ENCODE measurements at places on chromosomes 12 and 14.

DNA sequence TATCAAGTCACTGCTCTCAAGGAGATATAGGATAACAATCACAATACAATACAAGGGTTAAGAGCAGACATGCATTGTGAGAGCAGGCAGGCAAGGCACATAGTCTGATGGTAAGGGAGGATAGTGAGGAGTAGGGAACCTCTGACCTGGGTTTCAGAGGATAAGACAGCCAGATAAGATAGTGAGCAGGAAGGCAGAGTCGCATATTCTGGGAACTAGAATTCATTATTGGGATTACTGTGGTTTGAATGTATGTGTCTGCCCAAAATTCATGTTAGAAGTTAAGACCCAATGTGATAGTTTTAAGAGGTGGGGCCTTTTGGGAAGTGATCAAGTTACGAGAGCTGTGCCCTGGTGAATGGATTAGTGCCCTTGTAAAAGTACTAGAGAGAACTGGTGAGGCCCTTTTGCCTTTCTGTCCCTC, 14.4 kb upstream of the ATF1 start:
- no peak for DNase-seq

DNA sequence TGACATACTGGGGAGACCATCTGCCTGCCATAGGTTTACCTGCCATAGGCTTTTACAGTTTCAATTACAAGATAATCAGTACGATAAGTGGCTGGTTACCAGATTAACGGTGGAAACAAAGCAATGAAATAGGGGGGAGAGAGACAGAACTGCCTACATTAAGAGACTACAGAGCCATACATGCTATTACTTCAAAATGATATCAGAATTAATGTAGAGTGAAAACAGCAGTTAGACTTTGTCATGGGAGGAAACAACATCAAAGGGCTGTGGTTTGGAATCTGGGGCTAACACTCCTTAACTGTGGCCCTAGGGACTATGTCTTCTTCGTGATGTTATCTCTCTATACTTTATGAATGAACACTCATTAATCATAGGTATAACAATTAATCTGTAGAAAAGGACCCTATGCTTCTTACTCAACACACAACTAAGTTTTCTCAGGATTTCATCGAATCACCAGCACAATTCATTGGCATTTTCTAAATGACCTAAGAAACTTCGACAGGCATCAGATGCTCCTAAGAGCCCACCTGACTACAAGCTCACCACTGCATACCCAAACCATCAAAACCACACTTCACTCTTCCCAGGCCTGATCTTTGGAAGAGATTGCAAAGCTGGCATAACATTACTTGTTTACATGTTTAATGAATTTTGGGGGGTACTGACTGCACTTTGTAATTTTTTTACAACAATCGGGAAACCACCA, 475.6 kb upstream of the SOX5 start:
- no peak for DNase-seq

DNA sequence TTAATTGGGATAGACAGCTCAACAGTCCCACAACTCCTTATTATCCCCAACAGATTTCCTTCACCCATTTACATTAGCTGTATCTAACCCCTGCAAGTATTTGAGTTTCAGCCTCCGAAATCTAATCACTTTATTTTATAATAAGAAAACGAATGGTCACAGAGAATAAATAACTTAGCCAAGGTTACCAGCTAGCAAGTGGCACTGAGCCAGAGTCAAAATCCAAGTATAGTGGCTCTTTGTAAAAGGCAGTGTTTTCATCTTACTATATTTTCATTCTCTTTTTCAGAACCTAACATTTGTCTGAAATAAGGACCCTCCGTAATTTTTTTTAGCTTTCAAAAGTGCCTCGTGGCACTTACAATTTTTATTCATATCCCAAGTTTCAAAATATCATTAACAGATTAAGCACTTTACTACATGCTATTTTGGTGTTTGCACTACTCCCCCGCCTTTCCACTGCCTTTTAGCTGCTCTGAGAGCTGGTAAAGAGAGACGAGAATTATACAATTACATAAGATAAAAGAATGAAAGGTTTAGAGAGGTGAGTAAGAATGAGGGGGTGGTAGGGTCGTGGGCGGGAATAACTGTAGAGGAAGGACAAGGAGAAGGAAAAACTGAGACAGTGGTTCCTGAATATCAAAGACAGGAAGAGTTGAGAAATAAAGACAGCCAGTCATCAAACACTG, 3.7 kb upstream of the USP15 start:
- no peak for DNase-seq

GRCh38 chr14:57060276-57060955, 208.3 kb downstream of the EXOC5 start:
- no peak for DNase-seq

GRCh38 chr14:81728447-81728846, 194.8 kb upstream of the SEL1L start:
- no peak for DNase-seq

DNA sequence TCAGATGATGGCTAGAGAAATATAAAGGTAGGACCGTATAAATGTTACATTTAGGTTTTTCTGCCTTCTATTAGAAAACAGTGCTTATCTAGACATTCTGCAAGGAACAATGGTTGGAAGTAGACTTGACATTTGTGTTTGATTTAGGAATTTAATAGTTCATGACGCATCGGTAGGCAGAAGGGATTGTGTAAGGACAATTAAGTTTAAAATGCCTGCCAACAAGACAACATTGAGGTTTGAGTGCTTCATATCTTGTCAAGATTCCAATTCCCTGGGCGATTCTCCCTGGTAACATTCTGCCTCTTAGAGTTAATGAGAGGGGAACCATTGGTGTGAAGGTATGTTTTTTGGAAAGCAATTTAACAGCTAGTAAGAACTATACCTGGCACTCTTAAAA, 186.8 kb upstream of the RBM19 start:
- DNase-seq: no peak

DNA sequence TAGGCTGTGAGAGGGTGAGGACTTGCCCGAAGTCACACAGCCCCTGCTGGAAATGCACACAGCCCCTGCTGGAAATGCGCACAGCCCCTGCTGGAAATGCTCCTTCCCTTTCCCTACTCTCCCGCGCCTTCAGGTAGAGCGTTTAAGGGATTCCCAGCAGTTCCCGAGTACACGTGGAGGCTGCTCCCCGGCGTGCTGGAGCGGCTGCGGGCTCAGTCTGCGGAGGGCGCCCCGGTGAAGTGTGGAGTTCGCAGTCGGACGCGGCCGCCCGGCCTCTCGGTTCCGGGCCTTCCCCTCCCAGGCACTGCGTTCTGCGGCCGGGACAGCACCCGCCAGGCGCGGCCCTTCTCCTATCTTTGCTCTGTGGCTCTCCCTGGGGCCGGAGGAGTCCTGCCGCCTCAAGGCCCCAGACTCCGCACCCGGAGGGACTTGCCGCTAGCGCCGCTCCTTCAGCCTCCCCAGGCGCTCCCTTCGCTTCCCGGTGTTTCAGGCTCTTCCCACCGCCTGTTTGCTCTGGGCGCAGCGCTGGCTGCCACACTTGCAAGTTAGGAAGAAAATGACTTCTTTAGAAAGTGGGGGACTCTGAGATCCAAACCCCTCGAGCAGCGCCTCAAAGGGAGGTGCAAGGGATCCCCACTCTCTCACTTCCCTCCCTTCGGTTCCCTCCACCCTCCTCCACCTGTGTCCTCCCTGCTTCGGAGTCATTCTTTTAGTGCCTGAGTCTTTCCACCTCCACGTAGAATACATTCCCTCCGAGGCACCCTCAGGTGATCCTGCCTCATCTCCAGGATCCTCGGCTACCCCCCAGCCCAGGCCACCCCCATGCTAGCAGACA, 8.3 kb upstream of the TBX5 start:
- DNase-seq: no peak

DNA sequence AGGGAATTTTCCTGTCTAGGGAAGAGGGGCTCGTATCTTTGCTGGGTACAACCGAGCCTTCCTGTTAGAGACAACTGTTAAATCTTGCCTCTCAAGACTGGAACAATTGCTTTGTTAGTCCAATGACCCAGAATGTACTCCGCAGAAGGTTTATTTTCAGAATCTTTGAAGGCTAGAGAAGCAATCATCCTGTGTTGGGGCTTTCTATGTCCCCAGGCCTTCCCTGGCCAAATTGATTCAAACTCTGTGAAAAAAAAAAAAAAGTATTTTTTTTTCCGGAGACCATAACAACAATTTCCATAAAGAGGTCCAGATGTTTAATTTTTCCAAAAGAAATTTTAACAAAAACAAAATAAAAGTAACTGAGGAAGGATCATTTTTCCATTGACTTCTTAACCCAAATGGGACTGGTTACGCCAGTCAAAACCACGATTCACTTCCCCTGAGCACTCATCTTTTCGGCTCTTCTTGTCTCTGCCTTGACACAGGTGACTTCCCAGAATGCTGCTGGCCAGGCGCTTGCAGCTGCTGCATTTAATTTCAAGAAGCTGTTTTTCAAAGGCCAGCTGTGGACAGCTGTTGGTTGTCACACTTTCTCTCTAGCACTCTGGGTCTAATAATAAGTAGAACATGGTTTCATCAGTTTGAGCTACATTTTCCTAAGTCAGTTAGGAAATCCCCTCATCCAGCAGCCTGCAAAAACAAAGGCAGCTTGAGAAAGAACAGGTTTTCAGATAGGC, 81.6 kb upstream of the MANSC4 start:
- no peak for DNase-seq

- DNase-seq: no peak
Observed at GRCh38 chr12:52539083-52539820, 13.7 kb downstream of the KRT71 start.

DNA sequence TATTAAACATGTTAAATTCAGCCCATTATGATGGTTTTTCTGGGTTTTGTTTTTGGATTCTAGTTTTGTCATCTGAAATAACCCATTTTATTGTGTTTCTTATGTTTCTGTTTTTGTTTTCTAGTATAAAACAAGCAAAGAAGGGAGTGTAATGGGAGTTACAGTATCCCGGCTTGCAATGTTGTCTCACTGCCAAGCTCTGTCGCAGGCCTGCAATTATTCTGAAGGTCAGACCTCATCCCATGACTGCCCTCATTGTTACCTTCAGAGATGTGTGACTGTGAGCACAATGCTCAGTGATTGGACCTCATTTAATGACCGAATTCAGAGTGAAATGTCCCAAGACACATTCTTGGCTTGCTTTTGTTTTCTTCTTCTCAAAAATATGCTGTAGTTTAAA, 73.0 kb upstream of the ATF1 start:
- DNase-seq: no peak

- no peak for DNase-seq
Observed at GRCh38 chr12:97005646-97006045, 98.6 kb downstream of the NEDD1 start.

GRCh38 chr14:81219759-81220579, 790 bp downstream of the GTF2A1 start:
- no peak for DNase-seq

DNA sequence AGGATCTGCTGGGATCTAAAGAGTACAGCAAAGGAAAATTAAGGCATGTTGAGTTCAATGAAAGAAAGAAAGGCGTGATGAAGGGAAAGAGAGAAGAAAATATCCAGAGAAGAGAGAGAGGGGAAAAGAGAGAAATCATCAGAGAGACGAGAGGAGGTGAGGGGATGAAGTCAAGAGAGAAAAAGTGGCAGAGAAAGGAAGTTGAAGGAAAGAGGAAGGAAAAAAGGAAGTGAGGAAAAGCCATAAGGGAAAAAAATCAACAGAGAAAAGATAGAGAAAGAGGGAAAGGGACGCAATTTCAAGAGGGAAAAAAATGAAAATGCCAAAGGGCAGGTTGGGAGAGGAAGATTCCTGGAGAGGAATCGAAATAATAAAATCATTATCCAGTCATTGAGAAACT, 40.4 kb downstream of the LLPH start:
- DNase-seq: no peak

DNA sequence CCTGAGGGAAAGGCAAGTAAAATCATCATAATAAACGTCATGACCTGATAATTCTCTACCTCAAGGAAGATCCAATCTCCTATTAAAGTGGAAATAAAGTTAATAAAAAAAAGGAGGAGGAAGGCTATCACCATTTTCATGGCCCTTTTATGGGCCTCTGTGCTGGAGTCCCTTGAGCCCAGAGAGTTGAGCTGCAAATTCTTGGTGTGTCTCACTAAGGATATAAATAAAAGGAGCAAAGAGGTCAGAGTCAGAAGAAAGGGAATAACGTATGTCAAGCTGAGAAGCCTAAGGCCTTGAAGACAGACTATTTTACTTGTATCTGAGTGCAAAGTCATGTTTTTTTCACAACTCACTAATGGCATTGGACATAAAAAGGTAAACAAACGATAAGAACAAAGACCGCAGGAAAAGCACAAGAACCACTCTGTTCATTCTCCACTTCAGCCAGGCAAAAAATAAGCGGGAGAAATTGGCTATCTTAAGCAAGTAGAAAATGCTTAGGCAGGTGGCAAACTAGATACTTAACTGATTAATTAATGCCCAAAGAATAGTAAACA, 12.0 kb upstream of the SMIM10L1 start:
- no peak for DNase-seq

DNA sequence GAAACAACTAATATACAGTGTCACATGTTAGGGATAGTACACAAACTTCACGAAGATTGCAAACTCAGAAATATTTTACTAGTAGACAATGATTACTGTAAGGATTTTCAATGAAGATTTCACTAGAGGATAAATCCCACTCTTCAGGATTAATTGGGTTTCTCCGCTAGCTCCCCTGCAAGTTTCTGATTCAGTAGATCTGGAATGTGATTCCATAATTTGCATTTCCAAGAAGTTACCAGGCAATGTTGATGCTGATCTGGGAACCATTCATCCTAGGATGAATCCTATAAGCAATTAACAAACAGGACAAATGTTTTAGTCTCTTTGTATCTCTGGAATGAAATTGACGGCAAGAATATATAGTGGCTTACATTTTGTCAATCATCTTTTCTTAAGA, 272.4 kb downstream of the ALX1 start:
- DNase-seq: no peak

DNA sequence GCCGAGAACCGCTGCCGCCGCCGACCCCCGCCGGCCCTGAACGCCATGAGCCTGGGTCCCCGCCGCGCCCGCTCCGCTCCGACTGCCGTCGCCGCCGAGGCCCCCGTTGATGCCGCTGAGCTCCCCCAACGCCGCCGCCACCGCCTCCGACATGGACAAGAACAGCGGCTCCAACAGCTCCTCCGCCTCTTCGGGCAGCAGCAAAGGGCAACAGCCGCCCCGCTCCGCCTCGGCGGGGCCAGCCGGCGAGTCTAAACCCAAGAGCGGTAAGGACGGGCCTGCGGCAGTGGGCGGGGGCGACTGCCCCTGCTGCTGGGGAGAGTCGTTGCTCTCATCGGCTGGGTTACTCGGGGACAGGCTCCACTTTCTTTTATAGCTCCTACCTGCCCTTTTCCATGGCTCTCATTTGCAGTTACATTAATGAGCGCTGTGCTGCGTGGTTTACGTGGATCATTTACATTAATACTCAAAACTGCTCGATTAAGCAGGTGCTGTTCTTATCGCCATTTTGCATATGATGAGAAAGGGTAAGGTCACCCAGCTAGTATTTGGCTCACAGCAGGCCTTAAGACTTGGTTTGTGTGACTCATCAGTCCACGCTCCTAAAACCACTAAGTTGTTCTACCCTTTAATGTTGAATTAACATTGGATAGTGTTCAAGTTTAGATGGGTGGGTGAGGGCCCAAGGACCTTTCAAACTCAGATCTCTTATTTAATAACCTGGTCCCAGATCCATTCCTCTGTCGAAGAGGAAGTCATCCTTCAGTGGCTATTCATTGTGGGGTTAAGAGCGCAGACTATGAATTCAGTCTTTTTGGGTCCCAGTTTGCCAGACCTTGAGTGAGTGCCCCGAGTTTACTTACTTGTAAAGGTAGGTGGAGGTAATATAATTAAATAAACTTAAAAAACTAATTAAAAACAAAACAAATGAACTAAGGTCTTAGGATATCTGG, 823 bp downstream of the RNF10 start:
- no peak for DNase-seq

All from natural killer cell treated with Interleukin-12 subunit alpha and Interleukin-12 subunit beta and Interleukin-15 and Interleukin-18, amount 100 ng/mL, for 72 hours (primary cell).